Right hindlimb (tissue), 1 donor: ENCODE measurements at places on chromosomes 2 and 18.

DNA sequence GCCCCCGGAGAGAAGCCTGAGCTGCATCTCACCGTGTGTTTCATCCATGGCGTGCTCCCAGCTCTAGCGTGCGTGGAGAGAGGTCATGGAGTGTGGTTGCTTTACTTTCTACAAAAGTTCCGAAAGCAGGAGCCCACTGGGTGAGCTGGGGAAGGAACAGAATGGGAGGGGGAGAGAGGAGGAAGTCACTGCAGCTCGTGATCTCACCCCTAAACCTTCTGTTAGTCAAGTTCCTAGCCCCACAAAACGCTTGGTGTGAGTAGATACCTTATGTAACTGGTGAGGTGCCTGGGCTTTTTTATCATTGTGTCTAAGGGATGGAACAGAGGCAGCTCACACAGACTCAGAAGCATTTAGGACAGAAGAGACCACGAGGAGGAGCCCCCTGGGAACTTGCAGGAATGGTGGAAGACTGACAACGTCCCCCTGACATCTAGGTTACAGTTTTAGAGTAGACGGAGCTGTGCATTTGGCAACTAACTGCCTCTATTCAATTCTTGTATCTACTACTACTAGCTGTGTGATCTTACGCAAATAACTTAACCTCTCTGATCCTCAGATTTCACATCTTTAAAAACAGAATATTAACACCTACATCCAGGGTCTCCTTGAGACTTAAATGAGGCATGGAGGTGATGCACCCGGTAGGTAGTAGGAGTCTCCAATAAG is 123.3 kb downstream of the ARL4C start:
- no peak for DNase-seq

DNA sequence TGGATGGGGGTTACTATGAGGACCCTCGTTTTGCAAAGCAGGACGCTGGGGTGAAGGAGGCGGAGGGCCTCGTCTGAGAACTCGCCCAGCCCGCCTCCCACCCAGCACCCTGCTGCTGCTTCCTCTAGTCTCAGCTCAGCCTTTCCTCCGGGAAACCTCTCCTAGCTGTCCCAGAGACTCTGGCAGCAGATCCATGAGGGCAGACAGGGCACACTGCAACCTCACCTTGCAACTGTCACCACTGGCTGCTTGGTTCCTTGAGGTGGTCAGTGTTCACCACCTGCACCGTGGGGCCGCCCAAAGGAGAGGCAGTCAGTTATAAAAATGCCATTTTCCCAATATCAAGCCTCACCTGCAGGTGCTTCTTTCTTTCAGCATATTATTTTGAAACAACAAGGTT is 45.6 kb downstream of the PARD6G start:
- DNase-seq, result no peak

- no peak for DNase-seq
These were observed 135.6 kb upstream of the TPO start for GRCh38 chr2:1277634-1278033.

- no peak for DNase-seq
These were observed 10.6 kb upstream of the BOK start for GRCh38 chr2:241547781-241548450.

- no peak for DNase-seq
These were observed 188.0 kb upstream of the GLI2 start for GRCh38 chr2:120547662-120548061.

GRCh38 chr2:148957023-148957422 is 81.5 kb upstream of the LYPD6B start:
- no peak for DNase-seq

DNA sequence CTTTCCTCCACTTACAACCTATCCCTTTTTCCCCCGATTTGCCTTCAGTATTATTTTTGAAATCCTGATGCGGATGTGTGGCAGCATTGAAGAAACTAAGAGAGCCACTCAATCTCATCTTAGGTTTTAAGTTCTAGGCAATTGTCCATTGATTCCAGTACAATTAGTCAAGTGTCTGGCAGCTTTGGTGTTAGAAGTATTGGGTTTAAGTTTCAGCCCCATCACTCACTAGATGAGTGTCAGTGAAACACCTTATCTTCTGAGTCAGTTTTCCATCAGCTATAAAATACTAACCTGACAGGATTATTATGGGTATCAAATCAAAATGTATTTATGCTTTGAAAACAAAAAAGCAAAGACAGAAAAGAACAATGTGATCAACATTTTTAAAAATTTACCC is 16.8 kb upstream of the CUL3 start:
- DNase-seq, result no peak

- DNase-seq, result no peak
These were observed 3.6 kb downstream of the PNKD start for GRCh38 chr2:218273908-218274249.

DNA sequence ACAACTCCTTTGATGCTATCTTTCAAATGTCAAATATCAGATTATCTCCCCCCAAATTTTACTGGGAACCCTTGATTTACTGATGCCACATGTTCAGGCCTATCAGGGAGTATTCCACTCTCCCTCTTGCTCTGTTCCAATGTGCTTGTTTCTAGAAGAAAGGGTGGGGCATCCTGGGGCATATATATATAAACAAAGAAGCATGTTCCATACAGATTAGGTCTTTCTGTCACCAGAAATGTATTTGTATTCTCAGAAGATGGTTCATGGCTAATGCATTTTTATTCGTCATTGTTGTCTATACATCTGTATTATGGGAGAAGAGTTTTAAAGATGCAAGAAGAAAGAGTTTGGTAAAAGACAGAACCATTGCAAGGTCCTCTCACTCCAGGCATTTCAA is 24.9 kb downstream of the EN1 start:
- no peak for DNase-seq

- no peak for DNase-seq
These were observed 40.0 kb upstream of the DNAH7 start for GRCh38 chr2:196108604-196109003.

GRCh38 chr18:41870191-41870590 is 84.8 kb upstream of the PIK3C3 start:
- no peak for DNase-seq

GRCh38 chr18:44392933-44393332 is 287.8 kb upstream of the SETBP1 start:
- DNase-seq, result no peak

GRCh38 chr2:183950673-183951072 is 647.7 kb upstream of the ZNF804A start:
- DNase-seq, result peak; percentile 25

- no peak for DNase-seq
These were observed 200.9 kb downstream of the SETBP1 start for GRCh38 chr18:44881461-44882162.

- DNase-seq, result no peak
These were observed 4.1 kb downstream of the GREB1 start for GRCh38 chr2:11537951-11538350.

DNA sequence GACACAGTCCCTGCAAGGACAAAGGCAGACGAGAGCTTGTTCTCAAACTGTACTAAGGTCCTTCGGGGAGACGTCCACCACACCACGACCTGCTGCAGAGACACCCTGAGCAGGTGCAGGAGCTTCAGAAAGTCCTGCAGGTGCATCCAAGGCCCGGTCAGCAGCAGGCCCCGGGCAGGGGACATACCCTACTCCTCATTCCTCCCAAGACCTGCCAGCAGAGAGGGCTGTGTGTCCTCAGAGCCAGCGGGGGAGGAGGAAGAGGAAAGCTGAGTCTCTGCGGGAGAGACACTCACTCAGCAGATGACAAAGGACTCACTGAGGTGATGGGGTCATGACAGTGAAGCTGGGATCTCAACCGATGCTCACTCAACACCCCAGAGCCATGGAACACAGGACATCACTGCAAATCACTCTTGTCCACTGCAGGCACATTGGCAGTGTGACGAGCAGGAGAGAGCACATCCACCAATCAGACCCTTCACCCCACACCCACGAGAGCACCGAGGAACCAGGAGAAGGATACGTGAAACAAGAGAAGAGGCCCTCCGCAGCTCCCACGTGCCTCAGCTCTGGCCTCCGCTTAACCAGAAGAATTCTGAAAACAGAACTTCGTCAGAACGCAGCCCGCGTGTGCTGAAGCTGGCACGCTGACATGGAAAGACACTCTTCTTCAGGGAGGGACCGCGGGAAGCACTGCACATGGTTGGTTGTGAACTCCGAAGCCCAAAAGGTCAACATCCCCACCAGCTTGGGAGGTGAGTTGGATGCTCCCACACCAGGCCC is 9.3 kb downstream of the HDAC4 start:
- no peak for DNase-seq

DNA sequence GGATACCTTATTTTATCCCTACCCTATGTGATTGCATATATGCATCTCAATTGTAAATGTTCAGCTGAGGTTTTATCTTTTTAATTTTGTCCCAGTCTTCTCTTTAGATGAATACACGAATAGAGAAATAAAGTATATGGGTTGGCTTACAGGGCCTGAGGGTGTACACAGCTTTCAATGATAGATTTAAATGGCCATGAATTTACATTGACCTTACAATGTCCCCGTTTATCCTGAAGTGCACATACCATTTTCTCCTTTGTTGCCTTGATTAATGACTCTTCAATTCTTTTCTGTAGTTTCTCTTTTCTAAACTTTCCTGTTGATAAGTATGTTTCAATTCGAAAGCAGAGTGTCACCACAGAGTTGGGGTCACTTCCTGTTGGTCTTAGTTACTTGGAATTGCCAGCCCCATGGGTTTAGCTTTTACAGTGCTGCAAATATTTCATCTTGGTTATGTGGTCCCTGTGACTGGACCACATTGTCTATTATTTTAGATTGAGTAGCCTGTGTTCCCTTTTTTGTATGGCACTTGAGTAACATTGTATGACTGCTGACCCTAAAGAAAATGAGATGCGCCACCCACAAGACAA is 1616.3 kb upstream of the ACVR2A start:
- DNase-seq, result no peak

GRCh38 chr2:168775837-168776236 is 26.6 kb upstream of the NOSTRIN start:
- no peak for DNase-seq

DNA sequence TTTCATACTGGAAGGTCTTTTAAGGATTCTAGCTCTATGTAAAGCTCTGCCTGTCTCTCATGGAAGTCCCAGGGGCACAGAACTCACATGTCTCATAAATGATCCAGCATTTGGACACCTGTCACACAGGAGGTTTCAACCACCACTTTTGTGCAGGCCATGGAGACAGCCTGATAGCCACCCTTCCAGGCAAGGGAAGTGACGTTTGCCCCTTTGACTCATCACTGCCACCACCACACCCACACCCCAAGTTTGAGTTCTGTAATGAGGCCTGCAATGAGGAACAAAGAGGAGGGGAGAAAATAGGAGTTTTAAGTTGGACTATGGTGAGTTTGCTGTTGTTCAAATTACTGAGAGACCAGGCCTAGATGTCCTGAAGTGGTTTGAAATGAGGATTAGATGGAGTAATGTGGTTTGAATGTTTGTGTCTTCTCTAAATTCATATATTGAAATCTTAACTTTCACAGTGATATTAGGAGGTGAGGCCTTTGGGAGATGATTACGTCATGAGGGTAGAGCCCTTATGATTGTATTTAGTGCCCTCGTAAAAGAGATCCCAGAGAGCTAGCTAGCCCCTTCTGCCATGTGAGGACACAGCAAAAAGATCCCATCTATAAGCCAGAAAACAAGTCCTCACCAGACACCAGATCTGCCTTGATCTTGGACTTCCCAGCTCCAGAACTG is 175.3 kb upstream of the EPHA4 start:
- no peak for DNase-seq

- DNase-seq, result no peak
These were observed 34.1 kb upstream of the LIPG start for GRCh38 chr18:49527631-49528327.

DNA sequence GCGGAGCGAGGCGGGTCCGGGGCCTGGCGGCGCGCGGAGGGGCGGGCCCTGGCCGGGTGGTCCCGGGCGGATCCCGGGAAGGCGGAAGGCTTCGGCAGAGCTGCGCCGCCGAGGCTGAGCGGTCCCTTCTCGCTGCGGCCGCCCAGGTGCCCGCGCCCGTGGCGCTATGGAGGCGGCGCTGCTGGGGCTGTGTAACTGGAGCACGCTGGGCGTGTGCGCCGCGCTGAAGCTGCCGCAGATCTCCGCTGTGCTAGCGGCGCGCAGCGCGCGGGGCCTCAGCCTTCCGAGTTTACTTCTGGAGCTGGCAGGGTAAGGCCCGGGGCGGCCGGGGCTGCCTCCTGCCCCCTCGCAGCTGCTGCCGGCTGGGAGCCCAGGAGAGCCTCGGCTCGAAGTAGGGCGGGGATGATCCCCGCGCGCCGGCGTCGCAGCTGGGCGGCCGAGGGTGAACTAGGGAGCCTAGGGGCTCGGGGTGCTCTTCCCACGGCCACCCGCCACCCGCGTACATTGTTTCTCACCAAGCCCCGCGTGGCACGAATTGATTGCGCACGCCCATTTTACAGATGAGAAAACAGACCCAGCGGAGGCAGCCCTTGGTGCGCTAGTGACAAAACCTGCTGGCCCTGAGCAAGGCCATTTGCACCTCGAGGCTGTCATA is at the start of gene SLC66A3:
TSS of gene SLC66A3 (plus strand) at position 87 of the 655 bp plus-strand sequence. CDS start at position 167, 80 bp downstream.
- DNase-seq, result no peak

DNA sequence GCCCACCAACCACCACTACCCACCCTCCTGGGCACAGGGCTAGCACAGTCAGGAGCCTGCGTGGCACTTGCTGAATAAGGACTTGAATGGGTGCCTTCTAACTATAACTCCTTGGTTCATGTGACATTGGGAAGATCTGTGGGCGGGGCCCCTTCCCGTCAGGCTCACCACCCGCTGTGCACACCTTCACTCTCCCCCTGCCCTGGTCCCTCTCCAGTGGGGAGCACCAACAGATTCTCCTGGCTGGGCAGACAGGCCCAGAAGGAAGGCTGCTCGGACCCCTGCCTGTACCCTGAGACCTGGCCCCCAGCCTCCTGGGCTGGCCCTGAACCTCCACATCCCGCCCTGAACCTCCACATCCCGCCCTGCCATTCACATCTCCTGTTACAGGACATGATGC is 33.4 kb upstream of the POMC start:
- no peak for DNase-seq

DNA sequence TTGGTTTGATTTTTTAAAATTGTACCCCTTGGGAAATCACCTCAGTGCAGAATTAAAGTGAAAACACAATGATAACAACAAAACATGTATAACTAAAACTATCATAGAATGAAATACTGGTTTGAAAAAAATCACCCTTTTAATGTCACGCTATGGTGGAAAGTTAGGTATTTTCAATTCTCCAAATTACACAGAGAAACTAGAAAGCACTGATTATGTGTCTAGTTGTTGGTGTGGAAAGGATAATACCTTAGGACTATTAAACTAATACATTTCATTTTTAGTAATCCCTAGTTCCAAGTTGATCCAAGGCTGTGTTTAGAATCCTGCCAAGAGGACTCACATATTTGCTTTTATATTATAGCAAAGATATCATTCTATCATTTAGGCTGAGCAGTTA is 71.2 kb downstream of the NUP35 start:
- no peak for DNase-seq

- no peak for DNase-seq
These were observed 115.5 kb upstream of the GLI2 start for GRCh38 chr2:120620025-120620793.
